ENCODE measurements at places on chromosomes 7 and 10.
A peak's percentile ranks its signal among the peaks of the same experiment; 100 is the strongest.

- DNase-seq, result no peak
Measured at GRCh38 chr7:1544896-1545416, 11.0 kb downstream of the TMEM184A start.

GRCh38 chr10:88693392-88694020 is 12.5 kb upstream of the LIPK start:
- DNase-seq, result no peak

DNA sequence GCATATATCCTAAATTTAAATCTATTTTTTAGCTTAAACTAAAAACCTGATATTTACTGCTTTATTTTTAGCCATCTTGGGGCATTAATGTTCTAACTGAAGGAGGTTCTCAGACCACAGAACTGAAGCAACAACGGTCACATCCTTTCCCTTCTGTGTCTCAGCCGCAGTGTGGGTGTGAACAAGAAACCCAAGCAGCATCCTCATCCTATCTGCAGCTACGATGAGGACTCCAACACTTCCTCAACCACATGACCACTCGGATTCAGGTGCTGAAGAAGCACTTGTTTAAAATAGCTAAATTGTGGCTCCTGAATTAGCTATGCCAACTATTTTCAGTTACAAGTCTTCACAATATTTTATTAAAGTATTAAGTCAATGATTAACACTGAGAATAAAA is 5.3 kb downstream of the ESYT2 start:
- no peak for DNase-seq

DNA sequence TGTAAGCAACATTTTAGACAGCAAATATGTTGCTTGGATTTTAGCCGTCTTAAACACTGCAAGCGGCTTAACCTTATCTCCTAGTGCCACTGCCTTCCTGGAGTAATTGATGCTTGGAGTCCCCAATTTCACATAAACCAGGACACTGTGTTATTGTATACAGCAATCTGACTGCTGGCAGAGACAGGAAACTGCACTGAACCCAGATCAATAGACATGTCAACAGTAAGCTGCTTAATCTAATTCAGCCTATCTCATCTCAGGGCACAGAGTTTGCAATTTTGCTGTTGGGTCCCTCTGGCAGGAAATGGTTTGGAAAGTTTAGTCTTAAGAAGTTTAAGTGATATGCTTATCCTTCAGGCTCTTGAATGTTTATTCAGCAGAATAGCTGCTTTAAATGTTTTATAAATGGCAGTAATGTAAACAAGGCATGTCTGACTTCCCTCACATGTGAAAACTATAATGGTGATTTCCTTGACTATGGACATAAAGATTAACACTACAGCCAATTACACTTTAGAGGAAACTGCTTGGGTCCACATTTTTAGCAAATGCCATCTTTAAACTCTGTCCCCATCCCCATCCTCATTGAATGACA is 598.6 kb downstream of the PARD3 start:
- no peak for DNase-seq

DNA sequence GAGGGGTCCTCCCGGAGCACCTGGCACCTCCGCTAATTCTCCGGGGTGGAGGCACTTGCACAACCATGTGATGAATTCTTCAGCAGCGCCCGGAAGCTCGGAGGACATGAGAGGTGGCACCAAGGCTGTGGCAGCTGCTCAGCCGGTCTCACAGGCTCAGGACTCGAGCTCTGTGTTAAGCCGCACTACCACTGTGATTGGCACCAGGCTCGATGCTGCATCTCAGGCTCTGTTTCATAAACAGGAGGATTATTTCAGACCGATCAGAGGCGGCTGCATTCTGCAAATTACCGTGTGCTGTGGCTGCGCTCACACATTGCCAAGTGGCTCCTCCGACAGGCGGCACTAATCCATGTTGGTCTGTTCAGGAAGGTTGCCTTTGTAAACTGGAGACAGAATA is 495.2 kb downstream of the DNAJB6 start:
- no peak for DNase-seq

DNA sequence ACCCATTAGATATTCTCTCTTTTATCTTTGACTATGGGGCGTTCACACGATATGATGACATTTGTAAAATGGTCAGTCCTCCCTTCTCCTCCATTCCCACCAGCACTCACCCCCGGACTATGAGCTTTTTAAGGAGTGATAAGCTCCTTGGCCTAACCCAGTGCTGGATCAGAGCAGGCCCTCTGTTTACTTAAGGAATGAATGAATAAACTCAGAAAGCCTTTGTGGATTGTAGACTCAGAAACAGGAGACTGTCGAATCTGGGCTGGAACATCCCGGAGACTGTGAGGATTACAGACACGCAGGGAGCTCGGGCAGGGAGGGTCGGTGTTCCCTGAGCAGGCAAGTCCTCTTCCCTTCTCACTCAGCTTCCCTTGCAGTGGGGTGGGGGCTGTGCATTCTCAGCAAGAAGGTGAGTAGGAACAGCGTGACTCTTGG is 6.8 kb upstream of the ZCCHC24 start:
- no peak for DNase-seq

GRCh38 chr7:37633048-37633447 is 50.5 kb upstream of the GPR141 start:
- DNase-seq, result no peak

DNA sequence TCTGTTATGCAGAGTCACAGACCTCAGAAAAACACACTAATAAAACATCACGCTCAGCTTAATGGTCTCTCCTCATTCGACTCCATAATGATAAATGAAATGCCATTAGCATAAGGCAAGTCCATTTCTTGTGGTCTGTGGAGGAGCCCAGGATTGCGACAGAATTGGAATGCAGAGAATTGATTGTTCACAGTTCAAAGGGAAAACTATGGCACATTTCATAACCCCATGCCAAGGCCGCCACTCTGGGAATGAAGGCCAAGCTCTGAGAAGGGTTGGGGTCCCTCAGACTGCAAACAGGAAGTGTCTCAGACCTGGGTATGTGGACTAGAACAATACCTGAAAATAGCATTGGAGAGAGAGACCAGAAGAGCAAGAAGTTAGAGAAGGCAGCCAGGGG is 398.9 kb downstream of the ADRA2A start:
- DNase-seq, result no peak

DNA sequence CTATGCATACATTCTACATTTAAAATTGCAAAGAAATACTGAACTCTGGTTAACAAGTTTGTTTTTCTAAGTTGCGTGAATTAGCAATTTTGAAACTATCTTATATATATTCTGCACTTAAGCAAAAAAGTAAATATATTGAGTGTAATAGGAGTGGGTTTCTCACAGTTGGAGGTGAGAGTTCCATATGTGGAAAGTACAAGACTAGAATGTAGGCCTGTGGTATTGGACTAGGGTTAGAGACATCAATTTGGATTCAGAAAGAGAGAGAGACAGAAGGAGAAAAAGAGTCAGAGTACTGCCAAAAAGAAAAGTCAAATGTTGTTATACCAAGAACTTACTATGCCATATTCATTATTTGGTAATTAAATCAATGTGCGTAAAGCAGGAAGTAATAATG is 47.3 kb upstream of the ITGB8 start:
- DNase-seq, result no peak

- DNase-seq, result no peak
Measured at GRCh38 chr10:69459893-69460575, 8.8 kb downstream of the TSPAN15 start.

DNA sequence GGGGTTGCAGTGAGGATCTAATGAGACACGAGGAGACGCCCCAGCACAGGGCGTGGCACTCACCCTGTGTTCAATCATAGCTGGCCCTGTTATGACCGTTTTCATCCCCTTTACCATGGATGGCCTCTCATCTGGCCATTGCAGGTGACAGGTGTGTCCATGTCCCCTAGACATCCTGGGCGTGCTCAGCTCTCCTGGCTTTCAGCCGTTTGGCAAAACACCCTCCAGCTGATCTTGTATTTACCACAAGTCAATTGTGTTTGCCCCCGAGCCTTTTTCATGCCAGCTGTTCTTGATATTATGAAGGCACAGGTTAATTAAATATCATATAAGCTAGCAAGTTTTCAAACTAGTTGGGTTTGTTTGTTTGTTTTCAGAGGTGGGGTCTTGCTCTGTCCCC is 97.1 kb downstream of the CHST15 start:
- peak; percentile 1 for DNase-seq

DNA sequence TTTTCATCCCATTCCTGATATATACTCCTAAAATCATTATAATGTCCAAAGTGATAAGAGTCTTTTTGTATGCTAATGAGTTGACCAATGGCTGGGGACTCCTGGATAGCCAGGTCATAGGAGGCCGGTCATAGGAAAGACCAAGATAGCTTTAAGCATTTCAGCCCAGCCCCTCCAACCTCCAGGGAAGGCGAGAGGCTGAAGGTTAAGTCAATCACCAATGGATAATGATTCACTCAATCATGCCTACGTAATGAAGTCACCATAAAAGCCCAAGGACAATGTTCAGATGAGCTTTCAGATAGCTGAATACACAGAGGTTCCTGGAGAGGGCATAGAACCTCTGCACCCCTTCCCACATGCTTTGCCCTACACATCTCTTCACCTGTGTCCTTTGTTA is 75.7 kb downstream of the VWDE start:
- DNase-seq, result no peak

DNA sequence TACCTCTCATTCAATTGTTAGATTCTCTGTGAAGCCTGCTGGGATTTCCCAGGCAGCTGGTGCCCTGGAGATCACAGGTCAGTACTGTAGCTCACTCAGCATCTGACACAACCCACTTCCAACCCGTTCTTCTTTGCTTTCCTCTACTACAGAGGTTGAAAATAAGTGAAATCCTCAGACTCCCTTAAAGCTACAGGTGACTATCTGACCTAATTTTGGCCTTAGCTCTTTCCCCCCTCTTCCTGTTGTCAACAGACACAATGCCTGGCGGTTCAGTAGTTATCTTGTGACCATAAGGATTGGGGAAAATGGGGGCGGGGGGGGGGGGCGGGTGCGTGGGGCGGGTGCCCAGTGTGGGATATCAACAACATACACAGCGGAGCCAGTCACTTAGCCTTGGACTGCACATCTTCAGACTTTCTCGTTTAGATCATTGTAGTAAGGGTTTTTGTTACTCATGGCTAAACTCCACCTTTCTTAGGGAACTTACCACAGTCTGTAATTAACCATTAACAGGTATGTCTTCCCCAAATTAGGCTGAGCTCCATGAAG is 37.8 kb downstream of the MTPN start:
- DNase-seq, result no peak

DNA sequence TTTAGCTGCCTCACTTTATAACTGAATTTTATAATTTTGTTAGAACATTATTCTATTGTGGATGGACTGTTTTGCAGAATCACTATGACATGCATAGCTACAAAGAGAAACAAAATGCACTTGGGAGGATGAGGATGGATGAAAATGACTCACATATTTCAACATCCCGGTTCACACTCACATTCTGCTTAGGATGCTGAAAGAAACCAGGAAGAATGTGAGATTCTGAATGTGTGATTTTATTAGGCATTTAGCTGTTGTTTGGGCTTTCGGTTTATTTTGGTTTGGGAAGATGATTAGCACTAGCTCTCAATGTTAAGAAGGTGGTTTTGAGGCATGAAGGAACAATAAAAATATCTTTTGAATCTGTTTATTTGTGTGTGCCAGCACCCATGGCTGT is 235.5 kb downstream of the SEMA3E start:
- DNase-seq, result no peak

GRCh38 chr7:144534196-144534595 is 130.7 kb upstream of the NOBOX start:
- DNase-seq, result no peak

DNA sequence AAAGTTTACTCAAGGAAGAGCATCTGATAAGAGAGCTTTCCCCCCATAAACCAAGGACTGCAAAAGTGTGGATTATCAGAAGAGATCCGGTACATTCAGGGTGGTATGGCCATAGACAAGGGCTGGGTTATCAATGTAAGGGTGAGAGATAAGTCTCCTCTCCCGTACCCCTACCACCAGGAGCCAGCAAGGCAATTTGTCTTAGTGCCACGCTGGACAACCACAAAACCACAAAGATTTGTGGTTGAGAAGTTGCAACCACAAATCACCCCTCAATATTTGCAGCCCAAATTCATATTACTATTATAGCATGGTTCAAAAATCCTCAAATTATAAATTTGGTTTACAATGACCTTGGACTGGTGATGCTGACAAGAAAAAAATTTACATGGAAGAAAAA is 2.3 kb upstream of the ZSCAN25 start:
- no peak for DNase-seq

- DNase-seq, result no peak
Measured at GRCh38 chr7:69187824-69188333, 410.4 kb upstream of the AUTS2 start.

GRCh38 chr7:38699471-38699870 is 68.3 kb upstream of the AMPH start:
- DNase-seq, result no peak

GRCh38 chr7:149459540-149460452 is 1.1 kb downstream of the ZNF777 start:
- peak; percentile 82 for DNase-seq
